ACHN (cell line): ENCODE measurements at places on chromosomes 13 and 19.
A peak's percentile ranks its signal among the peaks of the same experiment; 100 is the strongest.

- peak; percentile 27 for DNase-seq
Measured at GRCh38 chr13:76937281-76937820, 11.0 kb upstream of the ACOD1 start.

- DNase-seq: no peak
Measured at GRCh38 chr13:29937841-29938240, 87.4 kb upstream of the UBL3 start.

- DNase-seq: peak; percentile 67
Measured at GRCh38 chr19:13234518-13234917, 84.3 kb downstream of the IER2 start.

DNA sequence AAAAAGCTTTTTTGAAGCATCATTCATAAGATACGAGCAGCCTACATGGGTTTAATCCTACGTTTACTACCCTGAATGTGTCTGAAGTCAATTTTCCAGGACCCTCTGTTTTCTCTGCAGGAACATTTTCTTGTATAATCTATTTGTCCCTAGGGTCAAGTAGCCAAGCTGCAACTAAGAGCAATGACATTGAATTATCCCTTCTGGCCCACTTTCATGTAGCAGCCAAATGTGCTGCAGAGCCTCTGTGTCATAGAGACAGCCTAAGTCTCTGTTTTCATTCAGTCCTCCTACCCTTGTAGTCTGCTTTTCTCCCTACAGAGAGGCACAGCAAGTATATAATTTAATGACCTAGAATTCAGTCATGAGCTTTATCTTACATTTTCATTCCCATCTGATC lies 82.1 kb downstream of the ZAR1L start:
- DNase-seq: no peak

DNA sequence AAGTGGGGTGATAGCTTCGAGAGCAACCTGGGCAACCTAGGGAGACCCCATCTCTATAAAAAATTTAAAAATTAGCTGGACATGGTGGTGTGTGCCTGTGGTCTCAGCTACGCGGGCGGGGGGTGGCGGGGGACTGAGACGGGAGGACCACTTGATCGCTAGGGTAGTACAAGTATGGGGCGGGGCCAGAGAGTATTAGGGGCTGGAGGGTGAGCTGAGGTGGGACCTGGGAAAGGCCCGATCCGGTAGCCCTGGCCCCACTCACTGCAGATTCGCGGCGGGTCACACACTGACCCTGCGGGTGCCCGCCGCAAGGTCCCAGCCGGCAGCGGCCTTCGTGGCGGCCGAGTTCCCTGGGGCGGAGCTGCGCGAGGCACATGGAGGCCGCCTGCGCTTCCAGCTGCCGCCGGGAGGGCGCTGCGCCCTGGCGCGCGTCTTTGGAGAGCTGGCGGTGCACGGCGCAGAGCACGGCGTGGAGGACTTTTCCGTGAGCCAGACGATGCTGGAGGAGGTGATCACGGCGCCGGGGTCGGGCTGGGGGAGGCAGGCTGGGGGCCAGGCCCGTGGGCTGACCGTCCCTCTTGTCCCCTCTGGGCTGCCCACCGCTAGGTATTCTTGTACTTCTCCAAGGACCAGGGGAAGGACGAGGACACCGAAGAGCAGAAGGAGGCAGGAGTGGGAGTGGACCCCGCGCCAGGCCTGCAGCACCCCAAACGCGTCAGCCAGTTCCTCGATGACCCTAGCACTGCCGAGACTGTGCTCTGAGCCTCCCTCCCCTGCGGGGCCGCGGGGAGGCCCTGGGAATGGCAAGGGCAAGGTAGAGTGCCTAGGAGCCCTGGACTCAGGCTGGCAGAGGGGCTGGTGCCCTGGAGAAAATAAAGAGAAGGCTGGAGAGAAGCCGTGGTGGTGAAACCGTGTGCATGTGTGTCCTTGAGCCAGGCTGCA lies 2.0 kb upstream of the ARHGAP45 start:
- peak; percentile 70 for DNase-seq

GRCh38 chr19:8196271-8196927 lies 12.8 kb upstream of the CERS4 start:
- DNase-seq: no peak

- no peak for DNase-seq
Measured at GRCh38 chr19:46718157-46718933, 1.4 kb upstream of the PRKD2 start.

DNA sequence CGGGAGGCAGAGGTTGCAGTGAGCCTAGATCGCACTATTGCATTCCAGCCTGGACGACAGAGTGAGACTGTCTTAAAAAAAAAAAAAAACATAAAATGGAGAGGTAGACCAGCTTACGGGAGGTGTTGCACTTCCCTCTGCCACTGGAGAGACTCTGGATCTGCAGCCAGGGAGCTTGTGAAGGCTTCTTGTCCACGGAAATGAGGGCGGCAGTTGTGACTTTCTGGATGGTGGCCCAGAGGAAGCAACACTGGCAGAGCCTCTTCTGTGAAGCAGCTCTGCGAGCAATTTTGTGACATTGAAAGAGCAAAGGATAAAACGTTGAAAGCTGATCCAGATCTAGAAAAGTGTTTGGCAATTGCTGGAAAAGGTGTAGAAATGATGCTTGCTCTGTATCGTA lies 10.4 kb downstream of the SPINT2 start:
- no peak for DNase-seq

GRCh38 chr13:20360835-20361412 lies 128.8 kb upstream of the GJB6 start:
- peak; percentile 4 for DNase-seq

- peak; percentile 49 for DNase-seq
Measured at GRCh38 chr19:54390942-54391577, 24.2 kb upstream of the TTYH1 start.

DNA sequence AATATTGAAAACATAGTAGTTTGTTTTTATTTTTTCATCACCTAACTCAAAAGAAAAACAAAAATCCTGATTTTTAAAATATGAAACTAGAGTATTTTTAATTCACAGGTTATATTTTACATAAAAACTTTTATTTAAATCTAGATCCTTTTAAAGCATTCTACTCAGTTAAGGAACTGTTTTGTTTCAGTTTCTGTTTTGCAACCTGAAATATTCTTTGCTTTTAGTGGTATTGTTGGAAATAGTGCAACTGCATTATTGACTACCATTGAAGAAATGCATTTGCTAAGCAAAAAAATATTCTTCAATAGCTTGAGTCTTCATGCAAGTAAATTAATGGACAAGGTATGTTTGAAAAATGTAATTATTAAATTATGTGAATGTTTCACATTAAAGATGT lies 43.8 kb downstream of the COG6 start:
- DNase-seq: peak; percentile 2

DNA sequence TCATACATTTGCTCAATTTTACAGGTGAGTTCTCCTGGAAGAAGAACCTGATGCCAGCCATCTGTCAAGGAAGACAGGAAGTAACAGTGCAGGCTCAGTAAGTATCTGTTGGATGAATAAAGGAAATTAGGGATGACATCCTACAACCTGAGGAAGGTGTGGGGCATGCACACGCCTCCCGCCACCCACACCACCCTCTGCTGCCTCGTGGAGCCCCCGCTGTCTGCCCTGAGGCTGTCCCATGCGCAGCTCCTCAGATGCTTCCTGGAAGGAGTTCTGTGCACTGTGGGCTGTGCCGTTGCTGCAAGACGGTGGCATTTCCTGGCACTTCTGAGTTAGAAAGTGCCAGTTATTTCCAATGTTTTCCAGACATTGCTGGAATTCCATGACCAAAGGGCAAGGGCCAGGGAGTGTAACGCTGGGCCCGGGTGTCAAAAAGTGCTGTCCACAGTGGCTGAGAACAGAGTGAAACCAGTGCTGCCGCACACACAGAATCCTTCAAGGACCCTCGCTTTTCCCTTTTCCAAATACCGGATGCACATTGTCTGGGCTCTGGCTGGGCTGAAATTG lies 4.2 kb upstream of the TEX29 start:
- DNase-seq: no peak

DNA sequence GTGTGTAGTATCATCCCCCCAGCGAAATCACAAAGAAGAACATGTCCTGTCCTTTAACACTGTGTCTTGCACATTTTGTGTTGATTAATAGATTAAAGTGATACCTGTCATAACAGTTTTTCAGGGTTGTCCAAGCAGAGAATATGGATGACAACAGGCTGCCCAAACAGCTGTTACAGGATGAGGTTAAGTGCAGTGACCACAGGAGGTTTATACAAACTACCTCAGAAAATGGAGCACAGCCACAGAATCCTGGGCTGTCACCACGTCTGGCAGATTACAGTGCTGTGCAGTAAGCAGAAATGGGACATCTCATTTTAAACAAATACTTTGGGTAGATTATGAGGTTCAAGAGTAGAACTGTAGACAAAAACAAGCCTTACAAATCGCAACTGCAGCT lies 575.6 kb downstream of the DCT start:
- no peak for DNase-seq

GRCh38 chr13:58823701-58824100 lies 1192.2 kb downstream of the PCDH17 start:
- no peak for DNase-seq

DNA sequence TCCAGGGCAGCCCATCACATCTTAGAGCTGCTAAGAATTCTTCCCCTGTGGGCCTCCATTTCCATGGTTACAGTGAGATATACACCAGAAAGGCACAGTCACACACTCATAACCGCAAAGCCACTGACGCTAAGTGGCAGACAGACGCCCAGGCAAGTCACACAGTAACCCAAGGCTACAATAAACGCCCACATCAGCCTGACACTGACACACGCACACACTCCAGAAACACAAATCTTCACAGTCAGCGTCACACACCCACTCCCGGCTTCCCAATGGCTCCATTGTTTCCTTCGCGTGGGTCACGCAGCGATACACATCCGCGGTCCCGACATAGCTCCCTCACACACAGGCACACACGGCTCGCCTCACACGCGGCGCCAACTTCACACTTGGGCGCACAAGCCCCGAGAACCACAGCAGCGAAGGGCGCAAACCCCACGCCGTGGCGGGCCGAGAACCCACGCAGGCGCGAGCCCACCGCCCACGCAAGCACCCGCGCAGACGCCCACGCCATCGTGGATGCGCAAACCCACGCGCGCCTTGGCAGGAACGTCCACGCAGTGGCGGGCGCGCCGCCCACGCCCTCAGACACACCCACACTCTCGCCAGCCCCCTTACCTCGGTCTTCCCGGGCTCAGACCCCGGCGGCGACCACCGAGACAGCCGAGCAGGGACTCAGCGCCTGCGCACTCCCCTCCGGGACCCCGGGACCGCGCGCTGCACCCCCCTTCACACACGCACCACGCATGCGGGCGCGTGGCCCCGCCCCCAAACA lies at the start of gene ZNF667:
Gene ZNF667, minus strand, starts transcription at position 695 of the 778 bp plus-strand sequence. CDS start 14,975 bp downstream, outside the sequence.
- no peak for DNase-seq
